GM13976 (cell line): ENCODE measurements at places on chromosomes 11 and 22.
A peak's percentile ranks its signal among the peaks of the same experiment; 100 is the strongest.

DNA sequence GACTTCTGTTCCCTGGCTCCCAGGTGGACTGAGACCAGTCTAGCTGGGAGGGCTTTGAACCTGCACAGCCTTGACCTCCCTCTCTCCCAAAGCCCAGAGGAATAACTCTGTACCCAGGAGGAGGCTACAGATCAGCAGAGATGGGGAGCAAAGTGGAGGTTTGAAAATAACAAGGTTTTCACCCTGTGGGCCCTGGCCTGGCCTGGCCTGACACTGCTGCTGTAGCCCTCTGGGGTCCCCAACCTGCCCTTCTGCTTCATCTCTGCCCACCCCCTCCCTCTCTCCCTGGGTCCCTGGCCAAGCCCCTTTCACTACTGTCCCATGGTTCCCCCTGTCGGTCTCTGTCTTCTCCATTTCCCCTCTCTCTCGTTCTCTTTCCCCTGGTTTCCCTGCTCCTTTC lies 225.2 kb downstream of the BUD13 start:
- DNase-seq = no peak

DNA sequence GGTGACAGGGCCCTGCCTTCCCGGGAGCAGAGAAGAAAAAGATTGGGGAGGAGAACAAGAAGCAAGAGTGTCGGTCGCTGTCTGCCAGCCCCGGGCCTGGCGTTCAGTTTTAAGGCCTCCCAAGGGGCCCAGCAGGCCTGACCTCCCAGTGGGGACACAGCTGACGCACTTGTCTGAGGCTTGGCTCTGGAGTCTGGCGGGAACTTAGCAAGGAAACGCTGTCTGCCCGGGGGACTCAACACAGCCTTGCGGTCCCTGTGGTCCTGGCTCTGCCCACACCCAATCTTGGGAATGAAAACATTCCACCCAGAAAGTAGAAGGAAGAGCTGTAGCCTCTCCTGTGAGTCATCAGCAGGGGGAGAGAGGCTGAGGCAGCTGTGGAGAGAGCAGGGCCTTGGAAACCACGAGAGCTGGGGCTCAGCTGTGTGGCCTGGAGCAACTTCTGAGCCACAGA lies 54.4 kb downstream of the TRAF6 start:
- DNase-seq = no peak

- DNase-seq = no peak
Measured at GRCh38 chr22:44483878-44484277, 14.2 kb downstream of the RTL6 start.

- DNase-seq = no peak
Measured at GRCh38 chr11:15618583-15619032, 503.9 kb downstream of the INSC start.

GRCh38 chr22:44304354-44304753 lies 8.4 kb downstream of the SHISAL1 start:
- no peak for DNase-seq

GRCh38 chr11:10488934-10489691 lies 34.0 kb downstream of the AMPD3 start:
- peak; percentile 67 for DNase-seq

- DNase-seq = no peak
Measured at GRCh38 chr22:29105468-29105867, 32.6 kb downstream of the KREMEN1 start.

DNA sequence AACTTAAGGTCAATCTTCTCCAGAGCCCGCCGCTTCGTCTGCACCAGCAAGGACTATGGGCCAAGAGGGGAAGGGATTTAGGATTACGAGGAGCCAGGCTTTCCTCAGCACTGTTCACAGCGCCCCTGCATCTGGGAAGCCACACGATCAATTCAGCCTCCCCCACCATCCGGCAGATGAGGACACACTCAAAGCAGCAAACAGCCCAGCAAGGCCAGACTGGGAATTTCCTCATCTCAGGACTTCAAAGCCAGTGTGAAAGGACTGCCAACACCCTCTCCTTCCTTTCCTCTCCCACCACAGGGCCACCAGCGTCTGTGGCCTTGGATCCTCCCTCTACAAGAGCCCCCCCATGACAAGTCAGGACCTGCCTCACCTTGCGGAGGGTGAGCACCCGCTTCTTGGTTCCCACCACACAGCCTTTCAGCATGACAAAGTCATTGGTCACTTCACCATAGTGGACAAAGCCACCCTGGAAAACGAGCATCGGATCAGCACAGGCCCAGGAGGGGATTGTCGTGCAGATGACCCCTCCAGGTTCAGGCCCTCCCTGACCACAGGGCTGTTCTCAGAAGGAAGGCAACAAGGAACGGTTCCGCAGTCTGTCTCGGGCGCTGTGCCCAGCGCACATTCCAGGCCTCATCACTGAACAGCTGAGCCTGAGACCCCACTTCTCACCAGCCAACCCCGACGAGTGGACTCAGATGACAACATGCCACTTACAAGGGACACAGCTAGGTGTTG lies 6.0 kb downstream of the RPL3 start:
- no peak for DNase-seq

- no peak for DNase-seq
Measured at GRCh38 chr22:23031381-23031780, 38.9 kb upstream of the GNAZ start.

GRCh38 chr22:43319661-43320486 lies 23.3 kb downstream of the SCUBE1 start:
- no peak for DNase-seq

GRCh38 chr22:32615874-32616564 lies 141.4 kb downstream of the FBXO7 start:
- no peak for DNase-seq

DNA sequence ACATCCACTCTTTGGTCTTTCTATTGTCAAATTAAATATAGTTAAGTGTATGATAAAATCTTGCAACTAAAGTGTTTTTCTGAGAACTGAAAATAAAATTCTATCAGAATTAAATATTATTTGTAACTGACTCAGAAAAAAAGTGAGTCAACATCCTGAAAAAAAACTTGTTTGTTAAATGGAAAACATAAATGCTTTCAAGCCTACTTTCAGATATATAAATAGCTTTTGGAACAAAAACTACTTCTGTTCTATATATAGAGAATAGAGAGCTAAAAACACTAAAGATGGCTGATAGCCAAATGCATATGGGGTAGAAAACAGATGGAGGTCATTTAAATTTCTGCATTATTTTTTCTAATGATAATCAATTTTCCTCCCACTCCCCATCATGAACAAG lies 61.8 kb downstream of the PIK3C2A start:
- DNase-seq = no peak

DNA sequence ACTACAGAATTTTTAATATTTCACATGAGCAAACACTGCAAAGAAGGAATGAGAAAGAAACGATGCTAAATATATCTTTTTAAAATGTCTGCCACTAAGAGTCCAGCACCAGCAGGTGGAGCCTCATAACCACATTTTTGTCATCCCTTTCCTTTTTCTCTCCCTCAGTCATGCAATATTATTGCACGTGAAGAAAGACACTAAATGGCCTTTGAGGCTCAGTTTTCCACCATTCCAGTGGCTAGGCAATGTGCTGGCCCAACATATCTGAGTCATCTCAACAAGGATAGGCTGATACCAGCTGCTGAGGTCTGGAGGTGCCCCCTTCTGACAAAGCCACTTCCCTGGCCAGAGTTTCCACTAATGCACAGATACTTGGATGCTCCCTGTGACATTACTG lies 1.8 kb downstream of the ALKBH8 start:
- peak; percentile 36 for DNase-seq

DNA sequence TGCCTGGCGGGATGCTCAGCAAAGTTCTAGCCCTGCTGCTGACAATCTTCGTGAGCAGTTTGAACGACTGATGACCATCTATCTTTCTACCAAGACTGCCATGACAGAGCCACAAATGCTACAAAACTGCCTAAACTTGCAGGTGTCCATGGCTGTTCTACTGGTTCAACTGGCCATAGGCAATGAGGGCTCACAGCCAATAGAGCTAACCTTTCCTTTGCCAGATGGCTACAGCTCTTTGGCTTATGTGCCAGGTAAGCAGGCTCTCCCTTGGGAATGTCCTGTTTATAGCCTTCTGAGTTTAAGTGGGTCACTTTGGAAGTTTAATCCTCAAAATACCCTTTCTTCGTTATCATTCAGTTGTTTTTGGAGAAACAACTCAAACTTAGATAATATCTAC lies 20.1 kb downstream of the UBE4A start:
- no peak for DNase-seq

DNA sequence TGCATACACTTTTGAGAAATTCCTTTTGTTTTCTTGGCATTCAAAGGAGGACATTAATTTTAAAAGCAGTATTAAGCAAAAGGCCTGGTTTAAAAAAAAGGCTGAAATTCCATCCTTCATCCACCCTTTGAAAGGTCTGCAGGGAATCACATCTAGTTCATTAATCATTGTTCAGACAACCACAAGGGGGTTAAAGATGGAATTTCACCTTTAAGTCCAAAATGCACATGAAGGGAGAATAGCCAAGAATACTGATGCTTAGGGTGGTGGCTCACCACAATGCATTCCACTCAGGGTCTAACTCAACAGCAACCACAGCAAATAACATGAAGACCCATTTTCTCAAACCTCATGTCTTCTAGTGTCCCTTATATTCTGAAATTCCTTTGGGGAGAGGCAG lies 256.9 kb downstream of the CADM1 start:
- DNase-seq = no peak

DNA sequence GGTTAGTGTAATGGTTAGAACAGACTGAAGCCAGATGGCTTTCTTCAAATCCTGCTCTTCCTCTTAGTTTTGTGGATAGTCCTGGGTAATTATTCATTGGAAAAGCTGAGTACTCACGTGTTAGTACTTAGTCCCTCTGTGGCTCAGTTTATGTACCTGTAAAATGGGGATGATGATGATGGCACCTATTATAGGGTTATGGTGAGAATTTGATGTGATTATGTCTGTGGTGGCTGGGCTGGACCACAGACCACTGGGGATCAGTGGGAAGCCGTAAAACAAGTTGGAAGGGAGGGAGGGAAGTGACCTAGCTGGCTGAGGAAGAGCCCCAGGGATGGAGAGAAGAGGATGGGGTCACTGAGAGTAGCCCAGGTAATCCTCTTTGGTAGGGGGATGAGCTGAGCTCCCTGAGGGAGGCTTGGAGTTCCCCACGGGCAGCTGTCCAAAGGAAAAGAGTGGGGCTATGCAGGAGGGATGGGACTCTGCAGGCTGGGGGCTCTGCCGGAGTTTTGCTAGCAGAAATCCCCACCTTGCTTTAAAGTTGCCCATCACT lies 19.8 kb downstream of the ARHGEF17 start:
- DNase-seq = no peak
